ENCODE measurements at places on chromosomes 7 and 10.

DNA sequence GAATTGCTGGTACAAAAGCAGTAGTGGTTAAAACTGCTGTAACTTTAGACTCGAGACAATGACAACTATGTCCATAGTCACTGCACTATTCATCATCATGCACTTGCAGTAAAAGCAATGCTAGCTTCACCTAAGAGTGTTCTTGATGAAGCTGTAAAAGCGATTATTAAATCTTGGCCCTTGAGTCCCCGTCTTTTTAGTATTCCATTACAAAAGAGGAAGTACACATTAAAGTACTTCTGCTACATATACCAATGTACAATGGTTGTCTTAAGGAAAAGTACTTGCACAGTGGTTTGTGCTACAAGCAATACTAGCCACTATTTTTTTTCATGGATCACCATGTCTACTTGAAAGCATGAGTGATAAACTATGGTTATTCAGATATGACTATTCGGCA, 78.3 kb downstream of the ATAD1 start:
- DNase-seq: no peak

- DNase-seq: no peak
Observed at GRCh38 chr7:106545275-106545674, 115.7 kb downstream of the CCDC71L start.

DNA sequence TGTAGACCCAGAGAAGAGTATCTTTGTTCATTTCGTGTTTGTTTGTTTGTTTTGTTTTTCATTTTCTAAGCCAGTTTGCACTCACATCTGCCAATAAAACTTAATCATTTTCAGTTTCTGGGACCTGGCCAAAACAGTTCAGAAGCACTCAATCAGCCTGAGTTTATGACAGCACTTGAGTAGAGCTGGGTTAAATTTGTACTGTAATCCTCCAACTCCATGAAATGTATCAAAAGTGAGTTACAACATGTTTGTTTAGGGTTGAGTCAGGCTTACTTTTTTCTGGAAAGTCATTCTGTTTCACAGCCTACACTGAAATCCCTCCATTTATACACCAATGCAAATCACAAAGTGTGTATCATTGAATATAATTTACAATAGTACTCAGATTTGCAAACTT, 91.9 kb downstream of the ZWINT start:
- no peak for DNase-seq

GRCh38 chr7:158847451-158847866, 8.9 kb upstream of the DYNC2I1 start:
- no peak for DNase-seq

DNA sequence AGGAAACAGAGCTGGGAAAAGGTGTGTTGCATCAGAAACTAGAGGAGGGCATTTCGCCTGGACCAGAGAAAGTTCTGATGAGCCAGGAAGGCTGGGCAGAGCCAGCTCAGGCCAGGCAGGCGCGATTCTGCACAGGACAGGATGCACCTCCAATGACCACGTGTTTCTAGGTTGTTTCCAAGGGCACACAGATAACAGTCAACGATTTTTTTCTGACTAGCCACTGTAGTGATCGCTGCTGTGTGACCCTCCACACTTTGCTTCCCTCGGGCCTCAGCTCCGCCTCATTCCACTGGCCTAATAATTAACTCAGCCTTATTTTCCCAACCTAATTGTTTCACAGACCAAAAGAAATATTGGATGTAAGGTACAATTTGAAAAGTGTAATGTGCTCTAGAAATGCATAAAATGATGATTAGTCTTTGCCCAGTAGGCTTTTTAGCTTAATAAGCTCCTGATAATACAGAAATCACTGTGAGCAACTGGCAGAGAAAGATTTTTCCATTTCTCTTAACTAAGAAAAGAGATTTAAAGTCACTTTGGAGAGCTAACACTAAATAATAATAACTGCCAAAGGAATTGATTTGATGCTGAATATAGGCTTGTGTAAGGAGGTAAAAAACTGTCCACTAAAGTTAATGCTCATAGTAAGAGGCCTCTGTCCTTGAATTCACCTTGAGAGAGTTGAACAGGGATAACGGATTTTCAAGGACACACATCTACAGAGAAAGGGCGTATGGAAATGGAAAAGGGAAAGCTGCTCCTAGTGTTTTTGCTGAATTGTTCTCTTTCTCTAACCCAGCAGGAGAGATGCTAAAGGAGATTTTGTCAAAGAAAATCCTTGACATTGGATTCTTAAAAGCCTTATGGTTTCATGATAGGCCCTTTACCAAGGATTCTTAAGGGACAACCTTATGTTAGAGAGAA, 291.0 kb upstream of the C7orf33 start:
- DNase-seq: no peak

GRCh38 chr10:51894771-51895578, 195.6 kb upstream of the CSTF2T start:
- no peak for DNase-seq
